ENCODE measurements at places on chromosomes 7 and 10.

GRCh38 chr7:119413314-119413805 lies 859.6 kb upstream of the KCND2 start:
- DNase-seq, result no peak

DNA sequence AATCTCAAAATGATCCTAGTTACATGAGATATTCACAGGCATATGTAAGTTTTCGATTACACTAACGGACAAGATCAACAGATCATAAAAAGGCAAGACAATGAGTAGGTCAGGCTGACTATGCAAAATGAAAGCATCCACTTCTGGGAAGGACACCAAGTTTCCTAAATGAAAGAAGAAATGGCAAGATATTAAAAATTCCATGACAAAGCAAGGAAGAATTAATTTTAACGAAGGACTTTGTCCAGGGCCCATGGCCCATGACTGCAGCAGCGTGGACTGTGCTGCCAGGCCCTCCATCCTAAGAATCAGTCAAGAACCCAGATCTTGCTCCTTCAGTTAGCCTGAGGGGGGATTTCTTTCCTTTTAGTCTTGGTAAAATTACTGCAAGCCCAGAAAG lies 182.4 kb upstream of the FRMD4A start:
- DNase-seq, result no peak

DNA sequence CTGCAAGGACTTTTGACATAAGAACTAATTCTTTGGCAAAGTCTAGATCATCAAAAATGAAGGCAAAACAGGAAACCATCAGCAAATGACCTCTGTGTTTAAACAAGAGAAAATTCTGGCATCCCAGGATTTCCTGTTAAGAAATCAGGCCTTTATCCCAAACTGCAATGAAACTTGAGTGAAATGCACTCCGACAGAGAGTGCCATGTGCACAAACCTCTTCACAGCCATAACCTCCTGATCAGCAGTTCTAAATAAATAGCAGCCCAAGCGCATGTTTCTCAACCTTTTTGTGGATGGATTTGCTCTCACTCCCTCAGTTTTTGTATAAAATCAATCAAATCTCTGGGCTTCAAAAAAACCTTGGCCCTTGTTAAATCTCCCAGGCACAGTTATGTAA lies 107.7 kb upstream of the EEPD1 start:
- DNase-seq, result no peak

- no peak for DNase-seq
Observed at GRCh38 chr7:41481353-41481752, 221.5 kb downstream of the INHBA start.

DNA sequence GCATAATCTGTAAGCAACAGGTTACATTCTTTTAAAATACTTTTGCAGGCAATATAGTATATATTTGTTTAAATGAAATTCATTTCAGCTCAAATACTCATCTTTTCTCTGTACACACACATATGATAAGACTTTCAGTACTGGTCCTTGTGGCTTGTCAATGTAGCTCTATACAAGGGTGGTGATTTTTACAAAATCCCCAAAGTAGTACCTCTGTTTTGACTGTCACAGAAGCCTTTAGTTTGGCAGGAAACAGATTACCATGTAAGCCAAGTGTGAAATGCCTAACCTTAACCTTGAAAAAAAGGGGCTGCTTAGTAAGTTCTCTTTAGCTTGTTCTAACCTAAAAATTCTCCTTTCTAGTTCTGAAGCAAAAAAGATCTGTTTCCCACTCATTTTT lies 87.9 kb downstream of the KCND2 start:
- no peak for DNase-seq

DNA sequence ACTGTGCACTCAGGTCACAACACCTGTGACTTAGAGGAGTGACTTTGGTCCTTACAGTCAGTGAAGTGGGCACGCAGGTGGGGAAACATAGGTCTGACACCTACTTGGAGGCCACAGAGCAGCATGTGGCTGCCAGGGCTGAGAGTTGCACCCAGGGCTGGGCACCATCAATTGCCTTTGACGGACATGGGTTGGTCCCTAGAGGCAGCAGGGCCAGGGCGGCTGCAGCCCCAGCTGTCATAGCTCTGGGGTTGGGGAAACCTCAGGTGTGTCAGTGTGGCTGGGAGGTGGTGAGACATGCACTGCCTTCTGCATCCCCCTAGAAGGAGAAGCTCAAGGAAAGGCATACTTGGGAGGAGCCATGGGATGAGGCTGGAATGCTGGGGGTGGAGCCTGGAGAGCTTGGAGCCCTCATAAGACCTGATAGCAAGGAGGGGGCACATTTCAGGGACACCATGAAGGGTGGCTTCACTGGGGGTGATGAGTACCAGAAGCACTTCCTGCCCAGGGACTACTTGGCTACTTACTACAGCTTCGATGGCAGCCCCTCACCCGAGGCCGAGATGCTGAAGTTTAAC lies at the start of gene INMT:
TSS of gene INMT (plus strand) at position 440 of the 578 bp plus-strand sequence. CDS start at position 456, 16 bp downstream.
- DNase-seq, result no peak

DNA sequence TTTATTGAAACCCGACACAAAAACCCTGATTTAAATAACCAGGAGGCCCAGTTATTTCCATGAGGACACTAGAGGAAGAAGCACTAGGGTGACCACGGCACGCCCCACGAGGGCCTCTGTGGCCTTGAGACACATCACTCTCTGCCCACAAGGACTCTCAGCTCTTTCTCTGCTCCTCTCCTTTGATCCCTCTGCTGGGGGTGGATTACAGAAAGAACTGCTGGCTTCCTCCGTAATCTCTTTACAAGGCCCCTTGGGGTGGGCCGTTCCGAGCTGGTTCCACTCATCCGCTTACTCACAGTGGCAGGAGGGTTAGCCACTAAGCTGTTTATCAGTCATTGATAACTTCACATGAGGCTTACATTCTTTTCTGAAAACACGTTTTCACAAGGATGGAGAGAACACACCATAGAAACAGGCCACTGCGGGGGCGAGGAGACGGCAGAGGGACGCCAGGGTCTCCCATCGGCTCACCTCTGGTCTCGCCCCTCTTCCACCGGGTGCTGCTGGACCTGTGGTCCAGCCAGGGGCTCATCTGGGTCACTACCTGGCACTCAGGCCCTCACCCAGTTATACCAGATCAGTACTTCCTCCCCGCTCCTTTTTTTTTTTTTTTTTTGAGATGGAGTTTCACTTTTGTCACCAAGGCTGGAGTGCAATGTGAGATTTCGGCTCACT lies 17.6 kb upstream of the PFKFB3 start:
- DNase-seq, result no peak

- no peak for DNase-seq
Observed at GRCh38 chr10:132870426-132870825, 71.9 kb downstream of the CFAP46 start.

DNA sequence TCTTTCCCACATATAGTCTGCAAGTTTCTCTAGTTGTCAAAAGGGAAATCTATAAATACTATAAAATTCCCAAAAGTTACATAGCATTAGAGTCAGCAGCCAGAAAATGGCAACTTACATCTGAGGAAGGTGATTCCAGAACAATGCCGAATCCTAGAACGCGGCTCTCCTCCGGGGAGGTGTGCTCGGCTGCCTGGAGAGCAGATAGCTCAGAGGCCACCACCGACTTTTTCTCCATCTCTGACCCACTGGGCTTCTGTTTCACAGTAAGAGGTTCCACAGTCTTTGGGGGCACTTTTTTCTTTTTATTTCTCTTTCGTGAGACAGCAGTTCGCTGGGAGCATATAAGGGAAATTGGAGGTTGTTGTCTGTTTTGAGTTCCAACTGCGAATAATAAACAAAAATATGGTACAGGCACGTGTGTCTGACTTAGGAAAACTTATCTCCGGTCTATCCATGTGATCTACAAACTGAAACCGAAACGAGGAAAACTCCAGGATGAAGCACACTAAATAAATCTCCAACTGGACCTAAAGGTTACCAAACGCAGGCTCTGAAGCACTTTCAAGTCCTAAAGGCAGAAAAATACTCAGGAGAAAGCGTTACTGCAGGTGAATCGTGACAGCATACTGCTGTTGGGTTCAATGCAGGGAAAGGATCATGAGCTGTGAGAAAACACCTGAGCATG lies 36.2 kb downstream of the BEND7 start:
- DNase-seq, result no peak

GRCh38 chr10:18313140-18313530 lies 172.9 kb downstream of the CACNB2 start:
- no peak for DNase-seq

DNA sequence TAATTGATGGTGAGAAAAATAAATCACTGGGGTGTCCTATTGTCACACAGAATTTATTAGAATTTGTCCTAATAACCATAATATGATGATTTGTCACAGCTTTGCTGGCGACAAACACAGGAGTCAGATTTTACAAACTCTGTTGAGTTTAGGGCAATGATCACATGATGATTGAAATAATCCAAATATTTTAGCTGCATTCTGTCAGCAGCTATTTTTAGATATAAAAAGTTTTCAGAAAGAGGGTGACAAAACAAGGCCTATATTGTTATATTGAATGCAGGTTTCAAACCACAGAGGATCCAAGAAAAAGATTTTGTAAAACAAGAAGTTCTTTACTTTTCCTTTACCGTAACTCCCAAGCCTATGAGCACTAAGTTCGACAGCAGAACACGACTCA lies 178.8 kb downstream of the ADAM12 start:
- no peak for DNase-seq

DNA sequence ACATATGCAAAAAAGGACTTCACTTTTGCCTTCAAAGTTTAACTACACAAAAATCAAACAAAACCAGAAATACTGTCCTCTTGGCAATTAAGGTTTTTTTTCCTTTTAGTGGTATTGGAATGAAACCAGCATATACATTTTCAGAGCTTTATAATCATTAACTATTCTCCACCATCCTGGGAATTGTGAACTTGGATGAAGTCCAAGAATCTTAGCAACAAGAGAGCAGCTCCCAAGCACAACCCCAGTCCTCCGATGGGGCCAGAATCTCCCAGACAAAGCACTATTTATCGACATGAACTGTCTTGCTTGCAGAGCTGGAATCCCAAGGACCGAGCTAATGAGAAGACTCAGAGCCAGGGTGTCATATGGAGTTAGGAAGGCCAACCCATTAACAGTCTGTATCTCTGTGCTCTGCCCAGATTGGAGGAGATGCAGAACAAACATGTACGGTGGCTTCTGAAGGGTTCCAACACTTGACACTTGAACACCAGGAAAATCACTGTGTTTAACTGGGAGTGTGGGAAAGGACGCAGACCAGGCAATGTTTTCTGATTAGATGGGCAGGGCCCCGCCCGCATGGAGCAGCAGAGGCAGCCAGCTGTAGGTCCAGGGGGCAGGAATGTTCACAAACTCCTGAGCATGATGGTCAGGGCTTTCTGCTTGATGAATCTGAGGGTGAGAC lies 35.5 kb downstream of the PPP1R3C start:
- peak; percentile 47 for DNase-seq

- no peak for DNase-seq
Observed at GRCh38 chr7:12620371-12620770, 49.9 kb downstream of the SCIN start.

DNA sequence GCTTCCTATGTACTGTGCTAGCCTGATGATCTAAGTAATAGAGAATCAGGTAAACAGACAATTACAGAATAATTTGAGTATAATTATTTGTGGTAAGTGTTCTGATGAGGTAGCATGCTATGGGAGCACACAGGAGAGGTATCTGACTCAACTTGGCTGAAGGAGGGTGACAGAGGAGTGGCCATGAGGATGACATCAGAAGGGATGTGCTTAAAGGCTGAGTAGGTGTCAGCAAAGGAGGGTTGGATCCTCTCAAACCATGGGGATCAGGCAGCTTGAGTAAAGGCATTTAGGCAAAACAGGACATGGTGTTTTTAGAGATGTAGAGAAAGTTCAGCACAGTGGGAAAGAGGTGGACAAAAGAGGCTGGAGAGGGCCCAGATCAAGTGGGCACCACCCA lies 29.0 kb downstream of the KLHDC10 start:
- no peak for DNase-seq

- no peak for DNase-seq
Observed at GRCh38 chr10:126838316-126838715, 66.9 kb upstream of the DOCK1 start.

GRCh38 chr10:35341521-35341920 lies 5.2 kb downstream of the CCNY start:
- DNase-seq, result no peak

DNA sequence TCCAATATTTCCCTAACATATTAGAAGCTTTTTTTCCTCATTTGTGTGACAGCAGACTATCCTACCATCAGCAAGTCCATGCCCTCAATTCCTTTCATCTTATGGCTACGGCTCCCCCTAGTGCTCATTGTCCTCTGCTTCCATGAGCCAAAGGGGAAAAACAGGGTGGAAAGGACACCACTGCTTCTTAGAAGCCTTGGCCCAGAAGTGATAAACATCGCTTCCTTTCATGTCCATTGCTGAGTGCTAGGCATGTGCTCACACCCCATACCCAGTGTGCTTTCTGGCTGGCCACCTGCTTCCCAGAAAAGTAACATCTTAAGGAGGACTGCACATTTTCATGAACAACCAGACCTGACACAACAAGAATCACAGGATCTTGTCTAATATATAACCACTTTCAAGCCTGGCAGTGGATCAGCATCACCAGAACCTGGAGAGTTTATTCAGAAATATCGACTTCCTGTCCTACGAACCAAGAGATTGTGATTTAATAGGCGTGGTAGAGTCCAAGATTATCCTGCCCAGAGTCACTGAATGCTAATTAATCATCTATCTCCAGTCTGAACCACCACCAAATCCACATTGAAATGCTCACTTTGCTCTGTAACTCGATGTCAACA lies 650.5 kb upstream of the SORCS1 start:
- no peak for DNase-seq

DNA sequence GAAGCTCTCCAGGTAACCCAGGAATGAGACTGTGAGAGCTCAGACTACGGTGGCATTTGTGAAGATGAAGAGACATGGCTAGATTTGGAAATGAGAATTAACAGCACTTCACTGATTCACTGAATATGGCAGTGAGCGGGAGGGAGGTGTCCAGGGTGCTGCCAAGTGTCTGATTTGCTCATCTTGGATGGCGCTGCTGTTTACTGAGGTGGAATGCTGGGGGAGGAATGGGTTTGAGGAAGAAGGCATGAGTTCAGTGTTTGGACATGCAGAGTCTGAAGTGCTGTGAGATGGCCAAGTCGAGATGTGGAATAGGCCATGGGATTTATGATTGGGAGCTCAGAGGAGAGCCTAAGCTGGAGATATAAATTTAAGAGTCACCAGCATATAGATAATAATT lies 437.1 kb upstream of the NPVF start:
- DNase-seq, result no peak

- DNase-seq, result no peak
Observed at GRCh38 chr10:78559661-78560340, 509.0 kb upstream of the ZMIZ1 start.

DNA sequence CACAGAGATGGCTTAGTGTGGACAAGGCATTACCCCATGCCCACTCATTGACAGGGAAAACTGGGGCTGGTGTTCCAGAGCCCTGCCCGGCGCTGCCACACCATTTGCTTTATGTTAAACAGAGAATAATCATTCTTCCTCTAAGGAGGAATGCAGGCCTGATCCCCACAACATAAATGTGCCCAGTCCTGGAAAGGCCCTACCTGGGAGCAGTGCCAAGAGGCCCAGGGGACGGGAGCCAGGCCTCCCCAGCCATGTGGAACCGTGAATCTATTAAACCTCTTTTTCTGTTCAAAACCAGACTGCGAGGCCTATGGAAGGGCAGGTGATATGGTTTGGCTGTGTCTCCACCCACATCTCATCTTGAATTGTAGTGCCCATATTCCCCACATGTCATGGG lies 264.1 kb downstream of the GRID1 start:
- no peak for DNase-seq
